ENCODE measurements at places on chromosomes 2 and 18.

- DNase-seq: peak; percentile 63
Observed at GRCh38 chr2:221502270-221503010, 69.7 kb downstream of the EPHA4 start.

- DNase-seq: no peak
Observed at GRCh38 chr2:95007031-95007609, 18.4 kb upstream of the MAL start.

DNA sequence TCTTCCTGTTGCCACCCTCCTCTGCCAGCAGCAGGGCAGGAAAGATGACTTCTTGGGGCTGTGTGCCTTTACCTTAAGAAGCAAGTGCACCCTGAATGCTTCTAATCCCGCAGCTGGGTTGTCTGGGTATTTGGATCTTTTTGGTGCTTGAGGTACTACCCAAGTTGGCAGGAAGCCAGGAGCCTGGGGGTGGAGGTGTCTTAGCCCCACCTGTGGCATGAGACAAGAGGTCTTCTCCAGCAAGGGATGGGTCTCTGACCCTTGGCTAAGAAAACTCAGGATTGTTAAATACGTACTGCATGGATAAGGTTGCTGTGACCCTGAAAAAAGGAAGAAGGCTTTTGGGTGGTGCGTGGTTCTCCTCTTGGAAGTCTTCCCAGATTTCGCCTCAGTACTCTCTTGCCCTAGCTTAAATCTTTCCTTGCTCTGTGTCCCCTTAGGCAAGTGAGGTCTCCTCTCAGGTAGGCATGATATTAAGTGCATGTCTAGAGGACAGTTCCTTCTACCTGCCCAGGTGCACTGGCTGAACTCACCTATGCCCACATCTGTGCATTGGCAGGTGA, 4.3 kb downstream of the HPCAL1 start:
- DNase-seq: no peak

GRCh38 chr2:114642166-114642770, 199.8 kb downstream of the DPP10 start:
- no peak for DNase-seq

DNA sequence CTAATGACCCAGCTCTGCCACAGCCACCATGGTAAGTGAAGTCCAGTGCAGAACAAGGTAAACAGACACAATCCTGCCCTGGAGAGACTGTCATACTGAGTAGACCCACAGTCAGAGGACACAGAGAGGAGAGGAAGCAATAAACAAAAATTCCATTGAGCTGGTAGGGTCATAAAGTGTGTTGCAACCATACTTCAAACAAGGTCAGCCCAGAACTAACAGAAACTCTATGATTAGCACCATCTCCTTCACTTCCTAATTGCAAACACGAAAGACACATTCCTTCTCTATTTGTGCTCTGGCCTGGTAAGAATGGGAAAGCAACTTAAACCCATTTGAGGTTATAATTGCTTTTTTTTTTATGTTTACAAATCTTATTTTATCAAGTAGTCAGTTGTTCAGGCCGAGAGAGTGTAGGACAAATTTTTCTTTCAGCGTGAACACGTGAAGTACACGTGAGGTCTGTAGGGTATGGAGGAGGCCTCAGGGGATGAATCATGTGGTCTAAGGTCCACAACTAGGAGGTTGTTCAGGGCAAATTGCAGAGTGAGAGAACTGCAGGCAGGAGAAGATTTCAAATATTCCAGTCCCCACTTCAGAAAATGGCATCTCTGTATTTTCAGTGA, 71.4 kb upstream of the GLS start:
- DNase-seq: no peak

DNA sequence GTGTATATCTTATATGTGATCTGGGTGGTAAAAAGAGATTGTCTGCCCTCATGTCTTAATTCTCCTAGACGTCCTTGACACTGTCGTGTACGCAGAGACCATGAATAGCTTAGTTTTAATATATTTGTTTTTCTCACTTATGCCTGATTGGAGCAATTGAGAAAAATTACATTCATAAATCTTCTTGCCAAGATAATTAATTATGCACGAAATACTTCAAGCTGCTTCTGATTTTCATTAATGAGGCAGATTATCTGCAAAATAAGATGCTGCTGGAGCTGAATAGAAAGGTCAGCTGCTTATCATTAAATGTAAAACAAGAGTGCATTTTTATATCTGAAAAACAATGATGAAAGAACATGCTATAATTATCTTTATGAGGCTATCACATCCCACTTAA, 95.9 kb downstream of the CCDC141 start:
- no peak for DNase-seq

DNA sequence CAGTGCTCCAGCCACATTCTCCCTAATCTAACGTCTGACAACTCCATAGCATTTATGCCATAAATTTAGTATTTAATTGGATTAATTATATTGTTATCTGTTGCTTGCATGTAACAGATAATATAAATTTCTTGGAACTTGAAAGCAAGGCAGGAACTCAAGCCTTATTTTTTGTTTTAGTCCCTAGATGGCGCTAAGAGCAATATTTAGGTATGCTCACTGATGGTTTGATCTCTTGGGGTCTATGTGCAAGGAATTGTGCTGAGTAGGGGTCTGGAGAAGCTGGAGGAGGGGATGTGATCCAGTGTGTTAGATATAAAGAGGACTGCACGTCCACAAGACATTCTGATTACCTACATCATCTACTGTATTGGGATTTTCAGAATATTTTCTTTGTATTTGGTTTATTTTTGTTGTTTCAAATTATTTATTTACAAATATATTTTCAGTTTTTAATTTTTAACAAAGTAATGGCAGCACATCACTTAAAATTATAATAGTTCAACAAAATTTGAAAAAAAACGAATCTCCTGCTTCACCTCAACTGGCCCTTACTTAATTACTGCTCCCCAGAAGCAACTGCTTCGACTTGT, 32.8 kb downstream of the KATNAL2 start:
- peak; percentile 3 for DNase-seq

DNA sequence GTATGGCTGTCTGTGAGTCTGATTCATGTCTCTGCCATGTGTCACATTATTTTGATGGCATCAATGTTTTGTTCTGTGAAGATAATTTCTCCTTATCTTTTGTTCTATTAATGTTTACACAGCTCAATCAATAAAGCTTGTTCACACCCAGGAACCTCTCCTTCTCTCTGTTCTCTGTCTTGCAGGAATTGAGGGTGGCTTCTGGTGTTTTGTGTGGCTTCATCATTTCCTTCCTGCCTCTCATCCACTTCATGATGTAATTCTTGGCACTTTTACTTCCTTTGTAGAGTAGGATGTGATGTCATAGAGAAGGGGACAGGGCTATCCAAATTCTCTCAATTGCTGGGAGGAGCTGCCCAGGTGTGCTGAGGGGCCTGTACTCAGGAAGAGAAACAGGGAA, 27.2 kb downstream of the ASXL3 start:
- no peak for DNase-seq

GRCh38 chr2:67625690-67626475, 228.8 kb downstream of the ETAA1 start:
- DNase-seq: peak; percentile 10

- DNase-seq: no peak
Observed at GRCh38 chr2:235077046-235077445, 125.2 kb downstream of the SH3BP4 start.

- no peak for DNase-seq
Observed at GRCh38 chr18:12973562-12974213, 17.5 kb upstream of the CEP192 start.

- DNase-seq: no peak
Observed at GRCh38 chr18:10316778-10317177, 137.7 kb upstream of the APCDD1 start.

DNA sequence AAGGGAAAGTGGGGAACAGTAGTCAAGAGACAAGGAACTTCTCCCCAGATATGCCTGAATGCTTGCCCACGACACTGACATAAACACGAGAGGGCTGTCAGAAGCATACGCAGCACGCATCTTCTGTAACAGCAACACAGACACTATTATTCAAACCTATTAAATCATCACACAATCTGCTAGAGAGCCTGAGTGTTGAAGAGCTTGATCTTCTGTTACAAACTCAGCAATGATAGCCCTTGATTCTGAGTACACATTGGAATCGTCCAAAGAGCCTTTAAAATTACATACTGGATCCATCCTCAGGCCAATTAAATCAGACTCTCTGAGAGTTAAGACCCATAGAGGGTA, 111.6 kb downstream of the ZNF521 start:
- no peak for DNase-seq

DNA sequence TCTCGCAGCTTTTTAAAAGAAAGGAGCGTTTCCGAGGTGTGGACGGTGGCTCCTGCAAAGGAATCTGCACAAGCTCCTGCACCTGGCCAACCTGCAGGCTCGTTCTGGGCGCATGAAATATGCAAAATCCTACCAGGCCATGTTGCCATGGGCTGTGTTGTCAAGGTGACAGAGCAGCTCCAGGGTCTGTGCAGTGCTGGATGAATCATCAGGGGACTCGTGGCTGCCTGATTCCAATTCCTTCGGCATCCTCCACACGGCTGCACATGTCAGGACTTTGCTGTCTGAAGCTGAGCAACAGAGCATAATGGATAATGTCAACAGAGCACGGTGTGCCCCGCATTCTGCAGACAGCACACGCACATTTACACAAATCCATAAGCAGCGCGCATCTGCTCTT, 120.5 kb downstream of the EIPR1 start:
- peak; percentile 27 for DNase-seq

GRCh38 chr2:239195992-239196391, 204.8 kb downstream of the HDAC4 start:
- DNase-seq: no peak

DNA sequence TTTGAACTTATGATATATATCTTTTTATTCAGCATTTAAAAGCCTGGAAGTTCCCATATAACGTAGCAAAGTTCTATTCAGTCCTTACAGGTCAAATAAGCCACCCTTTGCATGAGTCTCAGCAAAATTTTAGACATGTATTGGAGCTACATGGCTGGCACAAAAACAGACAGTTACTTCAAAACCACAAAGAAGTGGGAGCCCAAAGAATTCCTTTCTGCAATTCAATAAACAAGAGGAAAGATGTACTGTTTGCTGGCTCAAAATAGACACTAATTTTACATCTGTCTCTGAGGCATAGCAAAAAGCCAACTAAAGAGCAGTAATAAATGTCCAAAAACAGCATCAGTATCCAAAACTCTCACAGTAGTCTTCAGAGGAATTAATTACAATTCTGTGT, 87.0 kb downstream of the ZEB2 start:
- DNase-seq: no peak

- no peak for DNase-seq
Observed at GRCh38 chr2:132766573-132766972, 96.6 kb upstream of the LYPD1 start.

DNA sequence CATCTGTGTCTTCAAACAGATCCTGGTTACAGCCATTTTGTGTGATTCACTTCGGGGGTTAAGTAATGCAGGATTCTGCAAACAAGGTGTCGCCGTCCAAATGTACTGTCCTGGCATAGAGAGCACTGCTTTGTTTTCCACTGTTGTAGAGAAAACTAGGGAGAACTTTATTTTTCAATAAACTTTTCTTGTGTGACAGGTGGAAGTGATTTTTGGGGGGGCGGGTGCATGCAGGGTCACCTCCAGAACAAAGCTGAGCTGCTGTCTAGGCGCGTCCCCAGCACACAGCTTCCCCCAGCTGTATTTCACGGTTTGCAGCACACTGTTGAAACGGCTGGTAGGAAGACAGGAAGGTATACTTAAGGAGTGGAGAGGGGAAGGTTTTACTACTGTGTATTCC, 200.6 kb downstream of the MGAT5 start:
- DNase-seq: no peak

GRCh38 chr18:11258039-11258610, 108.8 kb upstream of the PIEZO2 start:
- no peak for DNase-seq

GRCh38 chr2:180970016-180970415, 10.4 kb upstream of the UBE2E3 start:
- no peak for DNase-seq

- DNase-seq: peak; percentile 40
Observed at GRCh38 chr2:163264341-163264740, 425.8 kb upstream of the KCNH7 start.

- DNase-seq: no peak
Observed at GRCh38 chr2:135093193-135093592, 41.1 kb downstream of the RAB3GAP1 start.

- DNase-seq: no peak
Observed at GRCh38 chr2:147524912-147525311, 319.9 kb upstream of the ACVR2A start.

GRCh38 chr2:157439824-157440186, 4.1 kb downstream of the CYTIP start:
- DNase-seq: no peak

- no peak for DNase-seq
Observed at GRCh38 chr2:110812726-110813645, 80.6 kb downstream of the ACOXL start.

- DNase-seq: no peak
Observed at GRCh38 chr2:42001711-42002201, 46.1 kb upstream of the PKDCC start.

GRCh38 chr2:233350708-233351107, 3.6 kb upstream of the DGKD start:
- DNase-seq: peak; percentile 84

DNA sequence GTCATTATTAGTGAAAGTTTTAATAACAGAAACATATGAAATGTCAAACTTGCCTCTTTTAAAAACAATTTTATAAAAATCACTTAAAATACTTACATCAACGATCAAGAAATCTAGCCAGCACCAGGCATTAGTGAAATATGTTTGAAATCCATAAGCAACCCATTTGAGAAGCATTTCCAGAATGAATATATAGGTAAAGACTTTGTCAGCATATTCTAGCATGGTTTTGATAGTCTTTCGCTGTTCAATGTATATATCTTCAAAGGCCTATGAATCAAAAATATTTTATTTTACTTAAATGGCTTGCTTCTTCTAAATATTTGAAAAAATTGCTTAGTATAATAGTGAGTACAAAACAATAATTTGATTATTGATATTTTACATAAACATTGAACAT, 91.1 kb downstream of the SCN3A start:
- DNase-seq: no peak

- DNase-seq: no peak
Observed at GRCh38 chr2:44555700-44556099, 194.0 kb downstream of the CAMKMT start.

DNA sequence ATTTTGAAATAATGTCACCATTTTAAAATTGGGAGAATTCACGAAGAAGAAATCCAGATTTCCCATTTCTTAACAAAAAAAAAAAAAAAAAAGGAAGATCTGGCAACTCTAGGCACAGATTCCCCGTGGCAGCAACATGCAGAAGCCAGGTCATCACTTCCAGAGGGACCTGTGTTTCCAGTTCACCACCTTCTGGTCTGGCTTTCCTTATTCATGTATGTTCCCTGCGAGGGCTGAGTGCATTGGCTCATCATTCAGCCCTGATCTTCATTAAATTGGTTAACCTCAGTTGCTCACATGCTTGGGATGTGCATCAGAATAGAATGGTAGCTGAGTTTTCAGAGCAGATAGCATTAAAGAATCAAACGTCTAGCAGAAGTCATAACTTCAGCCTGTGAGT, 25.0 kb upstream of the MAP3K20 start:
- DNase-seq: no peak

DNA sequence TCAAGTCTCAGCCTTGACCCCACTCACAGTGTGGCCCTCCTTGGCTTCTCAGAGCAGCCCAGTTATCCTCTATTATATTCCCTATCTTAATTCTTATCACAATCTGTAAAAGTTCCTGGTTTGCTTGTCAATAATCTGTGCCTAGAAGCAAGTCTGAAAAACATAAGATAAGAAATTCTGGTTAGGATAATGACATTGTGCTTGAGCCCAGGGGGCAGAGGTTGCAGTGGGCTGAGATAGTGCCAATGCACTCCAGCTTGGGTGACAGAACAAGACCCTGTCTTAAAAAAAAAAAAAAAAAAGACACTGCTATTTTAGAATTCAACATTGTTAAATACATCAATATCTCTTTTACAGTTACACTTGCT, 63.9 kb downstream of the TMEM131 start:
- no peak for DNase-seq

Measured in brain microvascular endothelial cell (primary cell).